ENCODE measurements at places on chromosomes 12 and 14.

- DNase-seq, result no peak
These were observed 74.8 kb upstream of the DICER1 start for GRCh38 chr14:95231966-95232633.

DNA sequence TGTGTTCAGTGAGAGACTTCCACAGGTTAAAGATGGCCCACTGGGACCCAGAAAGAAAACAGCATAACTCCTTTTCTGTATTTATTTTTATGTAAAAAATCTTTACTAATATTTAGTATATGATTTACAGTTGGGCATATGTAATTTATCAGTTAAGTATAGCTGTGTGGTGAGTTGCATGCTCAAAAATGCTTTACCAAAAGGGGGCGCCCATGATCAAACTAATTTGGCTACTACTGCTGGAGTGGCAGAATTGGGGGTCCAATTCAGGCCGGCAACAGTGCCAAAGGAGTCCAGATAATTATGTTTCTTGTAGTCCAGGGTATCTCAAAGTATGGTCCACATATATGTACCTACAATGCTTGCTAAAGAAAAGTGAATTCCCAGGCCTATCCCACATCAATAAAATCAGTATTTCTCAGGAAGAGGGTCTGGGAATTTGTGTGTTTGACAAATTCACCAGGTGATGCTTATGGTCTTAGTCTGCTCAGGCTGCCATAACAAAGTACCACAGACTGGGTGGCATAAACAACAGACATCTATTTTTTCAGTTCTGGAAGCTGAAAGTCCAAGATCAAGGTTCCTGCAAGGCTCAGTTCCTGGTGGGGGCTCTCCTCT is 152.0 kb downstream of the KTN1 start:
- peak; percentile 60 for DNase-seq

DNA sequence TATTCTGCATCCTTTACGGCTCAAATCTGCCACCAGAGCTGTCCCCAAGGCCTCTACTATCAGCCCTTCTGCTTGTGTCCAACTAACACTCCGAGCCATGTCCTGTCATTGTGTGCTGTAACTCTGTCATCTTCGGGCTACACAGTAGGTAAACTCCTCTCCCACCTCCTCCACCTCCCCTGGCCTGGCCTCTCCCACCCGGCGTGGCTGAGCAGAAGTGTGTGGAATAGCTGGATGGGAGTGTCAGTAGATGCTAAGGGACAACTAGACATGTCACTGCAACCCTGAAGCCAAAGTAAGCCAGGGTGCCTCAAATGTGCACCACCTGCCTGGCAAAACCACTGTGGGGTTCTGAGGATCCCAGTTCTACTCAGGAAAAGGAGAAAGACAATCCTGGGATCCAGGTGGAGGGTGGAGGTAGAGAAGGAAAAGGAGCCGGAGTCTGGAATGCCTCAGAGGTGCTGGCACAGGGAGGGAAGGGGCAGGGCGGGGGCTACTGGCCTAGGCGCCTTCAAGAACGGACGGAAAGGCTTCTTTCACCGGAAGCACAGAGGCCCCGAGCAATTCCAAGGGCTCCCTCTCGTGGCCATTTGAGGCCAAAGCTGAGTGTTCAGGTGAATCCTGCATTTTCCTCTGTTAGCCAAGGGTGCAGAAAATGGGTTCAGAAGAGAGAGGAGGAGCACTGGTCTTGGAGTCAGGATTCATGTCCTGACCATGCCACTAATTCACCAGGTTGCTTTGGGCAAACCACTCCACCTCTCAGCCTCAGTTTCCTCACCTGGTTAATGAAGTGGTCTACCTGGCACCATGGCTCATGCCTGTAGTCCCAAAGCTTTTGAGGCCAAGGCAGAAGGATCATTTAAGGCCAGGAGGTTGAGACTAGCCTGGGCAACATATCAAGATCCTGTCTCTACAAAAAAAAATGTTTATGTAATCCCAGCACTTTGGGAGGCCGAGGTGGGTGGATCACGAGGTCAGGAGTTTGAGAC is 20.5 kb upstream of the FAM181A start:
- peak; percentile 56 for DNase-seq

- DNase-seq, result no peak
These were observed 49.2 kb downstream of the DUSP16 start for GRCh38 chr12:12513416-12514006.

DNA sequence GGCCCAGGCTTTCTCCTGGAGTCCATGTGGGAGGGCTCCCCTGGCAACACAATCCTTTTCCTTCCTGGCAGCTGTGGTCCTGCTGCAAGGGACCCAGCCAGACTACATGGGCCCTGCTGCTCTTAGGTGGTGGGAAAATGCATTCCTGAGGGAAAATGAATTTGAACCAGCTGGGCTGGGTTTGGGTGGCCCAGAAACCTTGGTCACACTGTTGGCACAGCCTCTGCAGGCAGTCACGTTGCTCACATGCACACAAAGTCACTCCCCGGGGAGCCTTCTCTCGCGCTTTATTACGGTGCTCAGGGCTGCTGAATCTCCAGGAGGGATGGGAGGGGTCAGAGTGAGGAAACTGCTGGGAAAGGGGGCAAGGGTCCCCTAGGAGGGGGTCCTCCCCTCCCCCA is 17.2 kb downstream of the PLEKHG3 start:
- DNase-seq, result no peak

- no peak for DNase-seq
These were observed 198.7 kb downstream of the SYT1 start for GRCh38 chr12:79063258-79063657.

- DNase-seq, result no peak
These were observed 10.1 kb upstream of the DCAF4 start for GRCh38 chr14:72916174-72916573.

- no peak for DNase-seq
These were observed 275.7 kb downstream of the DAD1 start for GRCh38 chr14:22313172-22313801.

DNA sequence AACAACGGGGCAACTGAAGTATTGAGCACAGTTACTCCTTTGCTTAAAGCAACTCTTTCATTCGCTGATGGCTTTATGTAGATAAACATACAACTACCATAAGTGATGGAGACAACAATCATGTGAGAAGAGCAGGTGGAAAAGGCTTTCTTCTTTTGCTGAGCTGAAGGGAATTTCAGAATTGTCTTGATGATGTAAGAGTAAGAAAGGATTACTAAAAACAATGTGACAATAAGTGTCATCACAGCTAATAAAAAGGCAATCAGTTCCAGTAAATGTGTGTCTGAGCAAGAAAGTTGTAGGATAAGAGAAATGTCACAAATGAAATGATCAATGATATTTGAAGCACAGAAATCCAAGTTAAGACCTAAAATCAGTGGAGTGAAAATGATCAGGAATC is 647 bp downstream of the OR6C70 start:
- DNase-seq, result no peak

DNA sequence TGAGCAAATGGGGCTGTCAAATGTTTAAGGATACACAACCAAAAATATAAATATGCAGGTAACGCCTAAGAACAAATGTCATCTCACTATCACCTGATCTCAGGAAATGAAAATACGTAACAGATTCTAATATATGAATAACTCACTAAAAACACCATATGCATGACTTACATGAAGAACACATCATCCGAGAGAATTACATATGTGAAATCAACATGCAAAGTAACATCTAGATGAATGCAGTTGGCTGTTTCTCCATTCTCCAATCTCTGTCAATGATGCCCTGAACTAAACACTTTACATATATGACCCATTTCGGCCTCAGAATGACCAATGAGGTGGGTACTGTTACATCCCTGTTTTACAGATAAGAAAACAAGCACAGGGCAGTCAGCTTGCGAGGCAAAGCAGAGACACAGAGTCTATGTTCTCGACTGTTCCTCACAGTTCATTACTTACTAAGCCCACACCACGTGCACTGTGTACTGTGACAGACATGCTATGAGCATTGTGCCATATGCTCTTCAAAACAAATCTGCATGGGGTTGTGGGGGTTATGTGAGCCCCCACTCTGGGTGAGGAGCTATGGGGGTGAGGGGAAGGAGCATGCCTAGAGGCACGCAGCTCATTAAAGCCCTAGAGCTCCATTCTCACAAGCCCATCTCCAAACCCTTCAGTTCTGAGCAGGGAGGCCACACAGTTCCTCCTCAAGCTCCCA is 42.6 kb downstream of the ZFYVE21 start:
- DNase-seq, result no peak
